BJ (cell line): ENCODE measurements at places on chromosomes 6 and 20. TPM values are rescaled to one million over a fixed set of nuclear protein-coding genes. Genes with fewer than 3 reads are reported as not detected.

GRCh38 chr6:77447254-77447653, 16.0 kb downstream of the HTR1B start:
- DNase-seq: no peak

- DNase-seq: no peak
These were observed 309.3 kb upstream of the SUPT3H start for GRCh38 chr6:45686841-45687569.

- DNase-seq: no peak
These were observed 105.4 kb upstream of the AKIRIN2 start for GRCh38 chr6:87807475-87807874.

DNA sequence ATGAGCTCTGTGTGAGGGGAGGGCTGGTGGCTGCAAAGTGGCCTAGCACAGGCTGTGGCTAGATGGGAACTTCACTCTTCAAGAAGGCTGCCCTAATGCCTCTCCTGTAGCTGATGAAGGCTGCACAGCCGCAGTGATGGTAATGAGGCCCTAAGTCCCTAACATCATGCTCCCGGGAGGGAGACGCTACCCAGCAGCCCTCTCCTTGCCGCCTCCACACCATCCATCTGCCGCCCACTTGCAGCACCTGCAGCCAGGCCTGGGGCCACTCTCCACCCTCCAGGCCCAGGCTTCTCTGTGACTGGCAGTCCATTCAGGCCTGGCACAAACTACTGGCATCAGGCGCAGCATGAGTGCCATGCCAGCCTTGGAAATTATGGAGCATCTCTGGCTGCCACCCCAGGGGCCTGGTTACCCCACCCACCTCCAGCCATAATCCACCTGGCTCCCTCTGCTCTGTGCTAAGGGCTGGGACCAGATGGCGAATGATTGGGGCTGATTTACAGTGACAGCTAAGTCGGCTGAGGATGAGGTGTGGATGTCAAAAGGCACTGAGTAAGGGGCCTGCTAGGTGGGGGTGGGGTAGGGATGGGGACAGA, 284.2 kb downstream of the LRFN2 start:
- DNase-seq: no peak

GRCh38 chr6:13593103-13593502, 18.7 kb downstream of the SIRT5 start:
- DNase-seq: no peak

DNA sequence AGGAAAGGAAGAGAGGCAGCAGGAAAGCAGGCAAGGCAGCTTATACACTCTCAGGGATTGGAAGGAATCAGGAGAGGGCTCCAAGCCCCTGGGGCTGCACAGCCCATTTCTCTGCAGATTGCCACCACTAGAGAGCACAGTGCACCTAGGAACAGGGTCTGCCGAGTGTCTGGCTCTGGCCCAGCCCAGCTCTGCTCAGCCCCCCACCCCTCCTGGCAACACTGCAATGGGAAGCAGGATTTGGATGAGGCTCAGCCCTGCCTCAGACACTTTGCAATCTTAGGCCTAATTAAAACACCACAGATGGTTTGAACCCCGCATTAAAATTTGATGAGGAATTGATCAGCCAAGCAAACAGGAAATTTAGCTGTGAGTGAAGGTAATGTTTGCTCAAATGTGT, 252.7 kb downstream of the DHX35 start:
- no peak for DNase-seq

DNA sequence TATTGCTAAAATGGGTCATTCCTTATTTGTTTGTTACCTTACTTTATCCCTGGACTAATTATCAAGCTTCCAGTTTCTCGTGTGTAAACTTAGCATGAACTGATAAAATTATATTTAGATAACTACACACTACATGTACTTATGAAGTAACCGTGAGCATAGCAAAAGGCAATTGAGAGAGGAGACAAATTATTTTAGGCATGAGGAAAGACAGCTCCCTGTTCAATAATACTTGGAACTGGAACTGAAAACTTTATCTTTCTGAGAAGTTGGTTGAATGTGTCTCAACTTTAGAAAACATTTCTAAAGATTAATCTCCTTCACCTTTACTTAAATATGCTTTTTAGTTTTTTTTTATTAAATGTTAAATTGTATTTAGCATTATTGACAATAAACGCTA, 11.4 kb downstream of the CRISP3 start:
- no peak for DNase-seq

DNA sequence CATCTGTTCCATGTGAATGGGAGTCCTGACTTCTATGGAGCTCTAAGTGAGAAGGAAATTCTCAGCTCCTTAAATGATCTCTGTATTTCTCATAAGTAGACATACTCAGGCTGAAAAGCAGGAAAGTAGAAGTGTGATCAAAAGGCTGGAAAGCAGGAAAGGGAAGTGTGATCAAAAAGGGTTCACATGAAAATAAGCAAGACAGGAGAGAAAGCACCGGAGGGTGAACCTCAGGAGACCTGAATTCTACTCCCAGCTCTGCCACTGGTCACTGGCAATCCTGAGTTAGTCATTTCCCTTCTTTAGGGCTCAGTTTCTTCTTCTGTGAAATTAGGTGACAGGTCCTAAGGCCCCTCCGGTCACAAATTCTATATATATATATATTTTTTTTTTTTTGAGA, 55.5 kb upstream of the TRERF1 start:
- no peak for DNase-seq

DNA sequence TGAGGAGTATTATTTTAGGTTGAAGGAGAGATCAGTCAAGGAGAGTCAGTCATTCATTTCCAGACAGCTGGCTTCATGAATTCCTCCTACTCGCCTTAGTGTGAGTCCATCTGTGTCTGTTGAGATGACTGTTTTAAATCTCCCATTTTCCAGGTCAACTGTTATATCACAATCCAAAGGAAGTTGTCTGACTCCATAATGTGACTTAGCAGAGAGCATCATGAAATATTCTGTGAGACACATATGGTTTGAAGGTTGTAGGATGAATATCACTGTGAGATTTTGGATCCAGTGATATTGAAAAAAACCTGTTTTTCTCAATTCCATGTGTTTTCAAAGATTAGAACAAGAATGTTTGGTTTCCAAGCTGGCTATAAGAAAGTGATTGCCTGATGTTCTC, 530.2 kb upstream of the MAN1A1 start:
- DNase-seq: no peak

GRCh38 chr20:54985091-54985490, 509.7 kb downstream of the DOK5 start:
- DNase-seq: no peak

GRCh38 chr6:135012349-135012748, 42.3 kb downstream of the HBS1L start:
- DNase-seq: no peak

- peak; percentile 90 for DNase-seq
These were observed 40.1 kb downstream of the OR2B2 start for GRCh38 chr6:27871924-27872638.

DNA sequence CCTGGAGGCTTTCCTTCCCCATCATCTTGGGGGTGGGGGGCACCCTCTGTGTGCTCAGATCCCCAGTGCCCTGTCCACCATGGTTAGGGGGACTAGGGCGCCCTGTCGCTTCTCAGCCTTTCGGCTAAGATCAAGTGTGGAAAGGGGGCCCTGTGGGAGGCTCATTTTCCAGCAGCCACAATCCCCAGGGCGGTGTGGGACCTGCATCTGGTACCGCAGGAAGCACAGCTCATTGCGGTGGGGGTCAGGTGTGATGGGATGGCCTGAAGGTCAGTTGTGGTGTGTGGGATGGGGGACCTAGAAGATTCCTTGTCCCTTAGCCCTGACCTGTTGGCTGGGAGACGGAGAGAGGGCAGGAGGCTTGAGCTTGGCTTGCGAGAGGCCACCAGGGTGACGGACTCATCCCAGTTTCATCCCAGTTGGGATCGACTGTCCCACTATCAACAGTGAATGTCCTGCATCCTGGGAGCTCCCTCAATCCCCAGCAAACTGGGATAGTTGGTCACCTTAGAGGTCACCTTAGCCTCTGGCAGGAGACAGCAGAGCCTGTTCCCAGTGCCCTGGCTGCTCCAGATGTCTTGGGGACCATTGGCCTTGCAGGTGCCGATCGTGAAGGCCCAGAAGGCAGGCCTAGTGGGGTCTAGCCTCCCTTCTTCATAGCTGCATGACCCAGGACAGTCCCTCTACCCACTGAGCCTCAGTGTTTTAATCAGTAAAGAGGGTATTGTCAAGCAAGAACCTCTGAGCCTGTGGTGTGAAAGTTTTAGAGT, 64.5 kb upstream of the PMEPA1 start:
- no peak for DNase-seq

- DNase-seq: peak; percentile 87
These were observed 145.1 kb downstream of the PREX1 start for GRCh38 chr20:48682529-48683363.

GRCh38 chr6:149093643-149094042, 223.9 kb upstream of the TAB2 start:
- DNase-seq: peak; percentile 40

DNA sequence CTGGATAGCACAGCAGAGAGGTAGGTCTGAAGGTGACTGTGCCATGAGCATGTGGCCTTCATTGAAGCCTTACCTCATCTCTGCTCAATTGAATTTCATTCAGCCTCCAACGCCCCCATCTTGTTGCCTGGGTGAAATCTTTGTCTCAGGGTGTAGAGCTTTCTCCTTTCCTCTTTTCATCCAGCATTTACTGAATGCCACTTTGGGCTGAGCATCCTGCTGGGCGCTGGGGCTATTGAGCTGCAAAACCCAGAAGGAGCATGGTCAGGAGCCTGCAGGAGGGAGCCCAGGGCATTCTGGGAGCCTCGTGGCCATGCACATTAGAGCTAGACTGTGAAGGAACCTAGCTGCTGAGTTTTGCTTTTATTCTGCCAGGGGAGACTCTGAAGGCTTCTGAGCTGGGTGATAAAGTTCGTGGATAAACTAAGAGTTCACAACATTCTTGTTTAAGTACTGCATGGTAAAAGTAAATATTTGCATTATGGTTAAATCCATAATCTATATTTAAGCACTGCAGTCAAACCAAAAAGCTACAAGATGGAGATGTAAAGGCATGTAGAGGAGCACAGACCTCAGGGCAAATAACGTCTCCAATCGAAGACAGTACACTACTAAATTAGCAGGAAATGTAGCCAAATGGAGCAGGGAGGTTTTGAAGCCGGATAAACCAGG, 13.2 kb upstream of the ASXL1 start:
- no peak for DNase-seq

DNA sequence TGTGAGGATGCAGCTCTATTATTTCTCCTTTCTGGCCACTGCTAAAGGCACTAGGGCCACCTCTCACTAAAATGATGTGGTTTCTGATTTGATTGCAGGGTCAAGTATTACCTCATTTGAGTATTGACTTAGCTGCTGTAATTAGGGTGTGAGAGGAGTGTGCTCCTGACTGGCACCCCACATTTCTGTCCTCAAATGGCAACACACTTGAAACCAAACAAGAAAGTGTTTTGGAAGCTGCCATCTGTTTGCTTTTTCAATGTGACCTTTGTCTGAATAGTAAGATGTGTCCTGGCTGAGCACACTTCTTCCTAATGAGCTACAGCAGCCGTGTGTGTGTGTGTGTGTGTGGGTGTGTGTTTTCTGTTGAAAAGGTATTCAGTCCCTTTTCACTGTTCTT, 62.8 kb upstream of the SCP2D1 start:
- no peak for DNase-seq

DNA sequence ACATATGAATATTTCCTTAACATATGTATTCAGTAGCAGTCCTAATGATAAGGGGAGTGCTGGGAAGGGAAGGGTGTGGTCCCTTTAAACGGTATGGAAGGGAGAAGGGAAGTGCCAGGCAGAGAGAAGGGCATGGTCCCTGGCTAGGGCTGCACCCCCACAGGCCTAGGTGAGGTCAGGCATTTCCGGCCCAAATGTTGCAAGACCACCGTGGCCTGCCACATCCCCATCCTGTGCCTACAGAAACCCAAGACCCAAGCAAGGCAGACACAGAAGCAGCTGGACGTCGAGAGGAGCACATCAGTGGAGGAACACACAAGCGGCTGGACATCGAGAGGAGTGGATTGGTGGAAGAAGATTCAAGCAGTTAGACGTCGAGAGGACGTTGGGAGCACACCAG, 5.9 kb downstream of the RRAGD start:
- DNase-seq: no peak

- peak; percentile 26 for DNase-seq
These were observed 57.8 kb upstream of the TPD52L1 start for GRCh38 chr6:125095580-125096301.

DNA sequence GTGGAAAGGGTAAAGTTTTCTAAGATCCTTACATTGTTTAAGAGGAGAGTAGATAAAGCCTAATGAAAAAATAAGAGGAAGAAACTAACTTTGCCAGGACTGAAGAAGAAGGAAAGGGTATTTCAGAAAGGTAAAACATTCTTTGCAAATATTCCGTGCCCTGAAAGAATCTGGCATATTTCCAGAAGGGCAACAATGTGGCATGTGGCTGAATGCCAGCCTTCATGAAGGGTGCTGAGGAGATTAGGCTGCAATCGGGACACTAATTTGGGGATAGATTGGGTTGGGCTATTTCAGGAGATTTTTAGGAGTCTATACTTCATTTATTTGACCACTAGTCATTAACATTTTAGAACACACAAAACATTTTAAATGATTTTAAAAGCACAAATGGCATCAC, 16.2 kb upstream of the UFL1 start:
- DNase-seq: no peak

- no peak for DNase-seq
These were observed 52.7 kb downstream of the VAPB start for GRCh38 chr20:58441723-58442122.

DNA sequence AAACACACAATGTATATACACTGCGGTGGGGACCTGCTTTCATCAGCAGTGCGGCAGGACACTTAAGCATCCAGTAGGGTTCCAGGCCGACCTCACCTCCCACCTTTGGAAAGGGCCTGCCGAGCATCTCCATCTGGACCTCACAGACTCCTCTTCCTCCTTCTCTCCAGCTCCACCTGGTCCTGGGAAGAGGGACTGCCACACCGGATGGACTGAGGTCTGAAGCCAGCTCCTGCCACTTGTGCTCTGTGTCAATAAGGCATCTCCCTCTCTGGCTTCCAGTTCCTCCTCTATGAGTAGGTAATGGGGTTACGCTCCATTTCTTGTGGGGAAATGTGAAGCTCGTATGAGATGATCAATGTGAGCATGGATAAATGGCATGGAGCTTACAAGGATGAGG, 19.1 kb upstream of the NNAT start:
- no peak for DNase-seq

GRCh38 chr6:9711365-9711764, 703.5 kb downstream of the TFAP2A start:
- DNase-seq: no peak

The TRIM15 gene
- not detected in 2 replicates for polyA plus RNA-seq

The VSTM2L gene
- polyA plus RNA-seq: 0.56 and 1.2 TPM in 2 replicates

The IL17A gene
- polyA plus RNA-seq: not detected in 2 replicates

The CRIP3 gene
- not detected in 2 replicates for polyA plus RNA-seq

The RAET1G gene
- 0.77 and 1.1 TPM in 2 replicates for polyA plus RNA-seq

The SPDEF gene
- polyA plus RNA-seq: not detected in 2 replicates

The MEP1A gene
- not detected in 2 replicates for polyA plus RNA-seq

The ATP6V1G2 gene
- polyA plus RNA-seq: 2.7 and 3.6 TPM in 2 replicates

The FAM184A gene
- polyA plus RNA-seq: not detected in 2 replicates

The CSNK2A1 gene
- 71.5 and 95.3 TPM in 2 replicates for polyA plus RNA-seq

The BTNL2 gene
- not detected in 2 replicates for polyA plus RNA-seq

The FOXA2 gene
- polyA plus RNA-seq: not detected in 2 replicates

The KIF16B gene
- 3.2 and 6.8 TPM in 2 replicates for polyA plus RNA-seq

The TBX18 gene
- polyA plus RNA-seq: 28.6 and 34.5 TPM in 2 replicates
